Type B pancreatic cell (in vitro differentiated cells): ENCODE measurements at places on chromosomes 3 and 15. TPM values are rescaled to one million over a fixed set of nuclear protein-coding genes. Genes with fewer than 3 reads are reported as not detected.

DNA sequence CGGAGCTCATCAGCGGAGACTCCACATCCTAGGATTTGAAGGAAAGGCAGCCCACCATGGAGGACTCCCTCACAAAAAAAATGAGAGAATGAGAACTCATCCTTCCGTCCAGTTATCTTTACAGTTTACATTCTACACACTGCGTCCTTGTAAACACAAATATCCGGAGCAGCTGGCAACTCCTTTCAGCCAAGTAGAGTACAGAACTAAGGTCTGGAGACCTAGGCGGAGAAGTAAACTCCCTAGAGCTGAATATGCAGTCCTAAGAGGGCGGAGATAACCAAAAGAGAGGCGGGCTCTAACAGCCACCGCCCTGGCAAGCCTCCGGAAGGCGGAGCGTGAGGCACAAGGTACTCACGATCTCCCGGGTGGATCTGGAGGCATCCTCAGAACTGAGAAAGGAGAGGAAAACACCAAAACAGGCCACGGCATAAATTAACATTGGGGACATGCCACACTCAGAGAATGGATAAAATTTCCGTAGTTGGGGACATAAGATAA is 924 bp upstream of the SIN3A start:
- DNase-seq, result peak; percentile 75

DNA sequence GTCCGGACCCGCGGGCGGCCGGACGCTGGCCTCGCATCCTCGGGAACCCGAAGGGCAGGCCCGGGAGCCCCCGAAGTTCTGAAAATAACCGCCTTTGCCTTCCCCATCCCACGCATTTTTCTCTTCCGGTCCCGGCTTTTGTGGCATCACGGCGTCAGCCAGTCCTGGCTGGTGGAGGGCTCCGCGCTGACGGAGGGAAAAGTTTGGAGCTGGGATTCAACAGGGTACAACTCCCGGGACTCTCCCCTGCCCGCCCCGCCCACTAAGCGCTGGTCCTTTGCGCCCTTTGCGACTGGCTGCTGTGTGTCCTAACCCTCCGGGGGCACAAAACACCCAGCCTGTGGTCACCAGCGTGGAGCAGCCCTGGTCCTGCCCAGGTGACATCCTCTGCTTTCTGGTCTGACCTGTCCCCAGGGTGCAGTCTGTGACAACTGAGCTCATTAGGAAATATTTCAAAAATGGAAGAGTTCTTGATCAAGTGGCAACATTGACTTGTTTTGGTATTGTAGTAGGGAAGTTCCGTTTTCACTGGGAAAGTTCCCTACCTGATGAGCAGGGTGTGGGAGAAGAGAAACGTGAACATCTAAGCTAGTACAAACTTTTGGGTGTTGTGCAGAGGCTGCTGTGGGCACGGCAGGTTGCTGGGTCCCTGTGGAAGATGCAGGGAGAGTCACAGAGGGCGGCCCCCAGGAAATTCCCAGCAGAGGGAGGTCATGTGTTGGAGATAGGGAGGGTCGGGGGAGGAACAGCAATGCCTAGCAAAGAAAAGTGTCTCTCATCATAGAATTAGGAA is 775 bp downstream of the ARNT2 start:
- no peak for DNase-seq

GRCh38 chr3:66133050-66133757 is 87.6 kb upstream of the SLC25A26 start:
- no peak for DNase-seq

DNA sequence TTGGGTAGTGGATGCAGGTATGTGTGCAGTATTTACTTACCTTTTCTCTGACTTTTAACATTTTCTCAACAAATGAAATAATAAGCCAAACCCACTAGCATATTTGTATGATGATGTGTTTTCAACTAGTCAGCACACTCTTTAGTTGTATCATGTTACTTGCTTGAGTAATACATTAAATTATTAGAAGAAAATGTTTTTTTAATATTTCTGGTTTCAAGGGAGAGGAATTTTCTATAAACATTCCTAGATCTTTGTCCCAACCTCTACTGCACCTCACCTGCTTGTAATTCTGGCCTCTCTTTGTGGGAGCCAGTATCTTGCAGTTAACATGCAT is 161.8 kb upstream of the CBLB start:
- no peak for DNase-seq

The ATP6V1A gene
- total RNA-seq, result 71.5 and 91.0 TPM in 2 replicates

The PLSCR4 gene
- total RNA-seq, result 3.4 and 6.0 TPM in 2 replicates

The SLC28A2 gene
- total RNA-seq, result 0.14 and 2.4 TPM in 2 replicates

The SLC7A14 gene
- total RNA-seq, result 3.3 and 13.5 TPM in 2 replicates
